ENCODE measurements at places on chromosomes 7 and 10.

DNA sequence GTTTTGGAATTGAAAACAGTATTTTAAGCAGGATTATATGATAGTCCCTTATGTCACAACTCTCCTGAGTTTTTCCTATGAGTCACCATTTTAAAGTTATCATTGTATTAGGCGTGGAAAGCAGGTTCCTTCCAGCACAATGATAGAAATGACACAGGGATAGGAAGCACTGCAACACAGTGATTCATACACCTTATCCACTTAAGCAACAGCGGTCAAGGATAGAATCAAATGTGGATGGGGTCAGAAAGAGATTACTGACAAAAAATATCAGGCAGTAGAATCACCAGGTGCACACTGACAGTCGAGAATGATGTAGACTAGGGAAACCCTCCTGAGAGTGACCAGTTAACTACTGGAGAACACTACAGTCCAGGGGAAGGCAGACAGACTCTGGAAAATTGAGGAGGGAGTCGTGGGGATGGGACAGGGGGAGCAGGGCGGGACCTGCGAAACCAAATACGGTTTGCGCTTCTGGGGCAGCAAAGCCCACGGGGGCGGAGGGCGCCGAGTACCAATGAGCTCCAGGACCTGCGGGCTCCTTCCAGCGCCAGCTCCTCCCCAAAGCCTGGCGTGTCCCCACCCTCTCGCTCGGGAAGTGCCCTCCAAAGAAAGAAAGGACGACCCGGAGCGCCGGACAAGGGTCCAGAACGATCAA is 479 bp downstream of the PNPLA8 start:
- DNase-seq = no peak

DNA sequence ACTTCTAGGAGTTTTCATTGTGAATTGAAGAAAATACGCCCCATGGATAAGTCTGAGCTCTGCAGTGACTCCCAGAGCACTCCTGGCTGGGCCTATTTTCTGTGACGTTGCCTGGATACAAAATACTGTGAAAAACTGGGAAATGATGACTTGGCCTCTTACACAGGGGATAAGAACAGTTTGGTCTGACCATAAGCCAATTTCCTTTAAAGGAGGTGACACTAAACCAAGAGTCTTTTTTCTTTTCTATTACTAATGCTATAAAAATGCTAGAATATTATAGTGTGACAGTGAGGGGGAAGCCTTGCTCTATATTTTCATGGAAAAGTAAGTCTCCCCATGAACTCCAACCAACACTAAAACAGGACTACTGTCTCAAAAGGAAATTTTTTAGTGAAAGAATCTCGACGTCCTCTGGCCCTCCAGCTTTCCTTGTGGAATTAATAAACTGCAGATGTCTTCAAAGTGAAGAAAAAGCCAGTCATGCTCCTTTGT is 45.5 kb downstream of the MYOF start:
- DNase-seq = no peak

GRCh38 chr10:70604106-70604505 is 1.6 kb upstream of the PRF1 start:
- DNase-seq = no peak

- no peak for DNase-seq
Observed at GRCh38 chr7:108529341-108529740, 3.4 kb upstream of the PNPLA8 start.

GRCh38 chr7:96837593-96837992 is 127.9 kb upstream of the SEM1 start:
- DNase-seq = no peak

DNA sequence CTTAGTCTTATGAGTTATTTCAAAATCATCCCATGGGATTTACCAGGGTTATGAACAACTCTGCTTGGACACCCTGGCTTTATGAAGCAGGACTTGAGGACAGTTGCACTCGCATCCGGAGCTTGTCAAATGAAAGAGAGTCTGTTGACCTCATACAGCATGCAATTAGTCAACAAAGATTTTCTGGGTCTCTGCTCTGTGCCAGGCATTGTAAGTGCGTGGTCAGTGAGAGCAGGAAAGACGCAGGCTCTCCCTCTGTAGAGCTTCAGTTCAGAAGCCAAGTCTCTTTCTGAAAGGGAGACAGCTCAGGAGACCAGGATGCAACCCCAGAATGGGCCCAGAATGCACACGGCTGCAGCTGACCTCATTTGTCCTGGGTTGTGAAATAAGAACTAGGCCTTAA is 45.5 kb upstream of the DMBT1 start:
- no peak for DNase-seq

GRCh38 chr7:103025341-103025740 is 49.3 kb downstream of the FBXL13 start:
- no peak for DNase-seq

DNA sequence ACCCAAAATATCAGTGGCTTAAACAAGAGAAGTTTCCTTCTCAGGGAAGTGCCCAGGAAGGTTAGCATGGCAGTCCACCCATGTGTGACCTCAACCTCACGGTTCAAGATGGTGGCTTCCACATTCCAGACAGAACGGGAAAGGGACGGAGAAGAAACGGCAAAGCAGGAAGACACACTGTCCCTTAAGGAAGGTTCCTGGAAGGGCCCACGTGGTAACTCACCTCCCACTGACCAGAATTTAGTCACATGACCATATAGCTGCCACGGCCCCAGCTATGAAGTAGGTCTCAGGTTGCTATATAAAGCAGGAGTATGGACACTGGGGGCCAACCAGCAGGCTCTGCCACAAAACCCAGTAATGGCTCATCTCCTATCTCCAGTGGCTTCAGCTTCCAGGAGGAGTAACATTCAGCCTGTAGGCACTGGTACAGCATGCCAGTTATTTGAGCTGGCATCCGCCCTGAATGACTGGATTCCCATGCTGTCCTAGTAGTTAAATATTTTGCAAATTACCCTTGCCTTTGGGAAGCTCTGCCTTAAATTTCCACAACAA is 278.5 kb upstream of the KLF14 start:
- no peak for DNase-seq
